ENCODE measurements at places on chromosomes 12 and 14. TPM values are rescaled to one million over a fixed set of nuclear protein-coding genes. Genes with fewer than 3 reads are reported as not detected.

ACYP1 gene
- 20.6 TPM for total RNA-seq

- H3K4me1 ChIP-seq: no peaks in the 10 kb centered on the region
- no peak for DNase-seq
- no peaks in the 10 kb centered on the region for H3K27me3 ChIP-seq
- no peaks in the 10 kb centered on the region for H3K36me3 ChIP-seq
- no peak overlapping the region for H3K27ac ChIP-seq
These were observed 308.8 kb upstream of the SYT1 start for GRCh38 chr12:78555802-78556201.

DNA sequence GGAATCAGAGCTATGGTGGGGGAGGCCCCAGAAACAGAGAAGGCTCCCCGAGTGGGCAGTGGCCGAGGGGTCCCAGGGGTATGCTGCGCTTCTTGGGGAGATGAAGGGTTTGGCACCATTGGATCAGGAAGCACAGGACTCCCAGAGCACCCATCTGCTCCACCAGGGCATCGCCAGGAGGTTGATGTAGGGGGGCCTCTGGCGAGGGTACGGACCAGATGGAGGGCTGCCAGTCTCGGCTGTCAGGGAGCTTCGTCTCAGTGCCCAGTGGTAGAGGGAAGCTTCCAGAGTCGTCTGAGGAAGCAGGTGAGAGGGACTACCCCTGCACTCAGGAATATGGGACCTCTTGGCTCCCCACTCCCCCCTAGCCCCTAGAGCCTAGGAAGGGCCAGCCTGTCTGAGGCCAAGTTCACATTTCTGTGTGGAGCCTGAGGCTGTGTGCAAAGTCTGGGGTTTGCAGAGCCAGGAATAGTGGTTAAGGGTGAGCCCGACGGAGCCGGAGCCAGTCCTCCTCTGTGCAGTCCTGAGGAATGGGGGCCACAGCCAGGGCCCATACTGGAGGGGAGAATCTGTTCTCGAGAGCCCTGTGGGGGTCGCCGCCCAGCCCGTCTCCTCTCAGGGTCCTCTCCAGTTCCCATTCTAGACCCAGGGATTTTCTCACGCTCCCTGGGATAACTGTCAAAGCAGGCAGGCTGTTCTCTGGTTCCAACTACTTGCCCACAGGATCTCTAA, 10.2 kb downstream of the SLC48A1 start:
- no peak overlapping the region for H3K27ac ChIP-seq
- no peak overlapping the region for H3K4me3 ChIP-seq
- H3K4me1 ChIP-seq: no peaks in the 10 kb centered on the region
- H3K27me3 ChIP-seq: no peaks in the 10 kb centered on the region

DNA sequence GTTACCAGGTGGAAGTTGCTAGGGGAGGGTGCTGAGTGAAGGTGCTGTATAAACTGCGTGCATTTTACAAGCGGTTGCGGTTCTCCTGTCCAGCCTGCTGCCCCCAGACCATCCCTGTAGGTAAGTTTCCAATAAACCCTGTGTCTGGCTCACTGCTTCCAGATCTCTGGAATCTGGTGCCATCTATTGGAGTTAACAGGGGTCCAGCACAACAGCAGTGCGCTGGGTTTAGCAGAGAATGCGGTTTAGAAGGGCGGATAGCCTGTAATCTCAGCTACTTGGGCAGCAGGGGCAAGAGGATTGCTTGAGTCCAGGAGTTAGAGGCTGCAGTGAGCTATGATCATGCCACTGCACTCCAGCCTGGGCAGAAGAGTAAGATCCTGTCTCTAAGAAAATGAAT, 4.9 kb downstream of the AACS start:
- H3K36me3 ChIP-seq: no peaks in the 10 kb centered on the region
- peak; percentile 17 for DNase-seq
- no peak overlapping the region for H3K27ac ChIP-seq
- no peak overlapping the region for H3K4me3 ChIP-seq
- H3K4me1 ChIP-seq: no peaks in the 10 kb centered on the region
- no peaks in the 10 kb centered on the region for H3K27me3 ChIP-seq

DNA sequence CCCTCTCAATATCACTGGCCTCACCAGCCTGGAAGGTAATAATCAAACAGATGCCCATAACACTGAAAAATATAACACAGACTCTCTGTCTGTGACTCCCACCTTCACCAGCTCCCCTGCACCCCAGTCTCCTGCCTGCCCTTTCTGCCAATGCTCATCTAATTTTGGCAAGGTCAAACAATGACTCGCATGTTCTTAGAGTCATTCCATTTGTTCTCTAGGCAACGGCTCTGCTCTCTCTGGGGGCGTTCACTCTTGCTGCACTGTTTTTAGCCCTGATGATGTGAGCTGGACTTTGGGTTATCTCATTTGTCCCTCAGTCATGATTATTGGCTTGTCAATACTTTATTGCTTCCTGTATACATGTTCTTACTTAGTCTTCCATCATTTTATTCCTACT, 691.8 kb downstream of the FLRT2 start:
- H3K4me3 ChIP-seq: no peak overlapping the region
- no peaks in the 10 kb centered on the region for H3K4me1 ChIP-seq
- H3K27ac ChIP-seq: no peak overlapping the region
- no peaks in the 10 kb centered on the region for H3K36me3 ChIP-seq
- H3K27me3 ChIP-seq: no peaks in the 10 kb centered on the region

FBXW8 gene
- total RNA-seq: 20.3 TPM

DNA sequence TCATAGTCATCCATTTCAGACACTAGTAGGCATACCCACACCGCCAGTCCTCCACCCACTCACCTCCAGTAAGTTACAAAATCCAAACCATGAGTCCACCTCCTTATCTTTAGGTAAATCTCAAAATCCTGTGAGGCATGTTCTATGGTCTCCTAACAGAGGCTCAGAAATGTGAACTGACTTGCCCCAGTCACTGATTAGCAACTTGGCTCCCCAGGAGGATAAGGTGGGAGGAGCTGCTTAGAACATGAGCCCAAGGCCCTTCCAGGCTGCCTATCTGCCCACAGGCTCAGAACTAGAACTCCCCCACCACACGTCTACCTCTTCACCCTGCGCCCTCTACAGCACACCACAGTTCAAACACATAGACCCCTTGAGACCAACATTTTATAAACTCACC, 19.9 kb downstream of the SETD3 start:
- H3K27ac ChIP-seq: no peak overlapping the region
- peaks cover 2% of the 10 kb centered on the region for H3K4me1 ChIP-seq
- H3K4me3 ChIP-seq: no peak overlapping the region
- DNase-seq: no peak

DNA sequence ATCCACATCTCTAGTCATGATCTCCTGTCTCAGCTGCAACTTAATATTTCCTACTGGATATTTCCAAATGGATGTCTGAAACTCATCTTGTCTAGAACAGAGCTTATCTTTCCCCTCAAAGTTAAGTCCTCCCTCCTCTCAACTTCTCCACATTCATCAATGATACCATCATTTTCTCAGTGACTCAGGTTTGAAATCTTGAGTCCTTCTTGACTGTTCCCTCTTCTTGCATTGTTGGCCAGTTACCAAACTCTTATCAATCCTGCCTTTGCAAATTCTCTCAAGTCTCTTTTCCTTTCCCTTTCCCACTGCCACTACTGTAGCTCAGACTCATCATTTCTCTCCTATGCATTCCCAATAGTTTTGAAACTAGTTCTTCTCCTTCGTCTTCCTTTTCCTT, 14.3 kb upstream of the CHURC1 start:
- H3K4me1 ChIP-seq: no peaks in the 10 kb centered on the region
- H3K4me3 ChIP-seq: no peak overlapping the region
- no peaks in the 10 kb centered on the region for H3K36me3 ChIP-seq

BBOF1 gene
- total RNA-seq: 14.6 TPM

DNA sequence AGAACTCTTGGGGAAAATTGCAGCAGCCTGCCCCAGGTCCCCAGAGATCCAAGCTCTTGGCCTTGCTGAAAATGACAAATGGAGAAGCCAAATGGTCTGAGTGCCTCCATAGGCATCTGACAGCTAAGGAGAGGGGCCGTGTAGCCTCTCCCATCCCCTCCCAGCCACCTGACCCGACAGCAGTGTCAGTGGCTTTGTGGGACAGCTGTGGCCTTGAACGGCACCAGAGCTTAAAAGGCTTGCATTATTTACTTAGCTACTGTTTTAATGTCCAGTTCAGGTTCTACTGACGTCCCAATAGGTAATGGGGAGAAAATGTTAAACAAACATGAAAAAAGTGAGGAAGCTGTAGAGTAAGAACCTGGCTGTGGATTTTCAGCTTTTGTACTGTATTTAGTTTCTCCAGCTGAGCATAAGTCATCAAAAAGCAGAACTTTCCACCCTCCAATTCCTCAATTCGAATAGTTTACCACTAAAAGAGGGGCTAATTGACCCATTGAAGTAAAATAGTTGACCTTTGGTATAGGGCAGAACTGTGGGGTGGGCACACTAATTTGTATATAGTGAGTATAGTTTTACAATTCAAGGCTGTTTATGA, 50.0 kb downstream of the FOS start:
- H3K4me3 ChIP-seq: no peak overlapping the region
- no peak for DNase-seq
- no peaks in the 10 kb centered on the region for H3K36me3 ChIP-seq
- no peaks in the 10 kb centered on the region for H3K4me1 ChIP-seq
- no peaks in the 10 kb centered on the region for H3K27me3 ChIP-seq
- no peak overlapping the region for H3K27ac ChIP-seq

All from kidney (tissue), 22 donors.